ENCODE measurements at places on chromosomes 3 and 15. TPM values are rescaled to one million over a fixed set of nuclear protein-coding genes. Genes with fewer than 3 reads are reported as not detected.

DNA sequence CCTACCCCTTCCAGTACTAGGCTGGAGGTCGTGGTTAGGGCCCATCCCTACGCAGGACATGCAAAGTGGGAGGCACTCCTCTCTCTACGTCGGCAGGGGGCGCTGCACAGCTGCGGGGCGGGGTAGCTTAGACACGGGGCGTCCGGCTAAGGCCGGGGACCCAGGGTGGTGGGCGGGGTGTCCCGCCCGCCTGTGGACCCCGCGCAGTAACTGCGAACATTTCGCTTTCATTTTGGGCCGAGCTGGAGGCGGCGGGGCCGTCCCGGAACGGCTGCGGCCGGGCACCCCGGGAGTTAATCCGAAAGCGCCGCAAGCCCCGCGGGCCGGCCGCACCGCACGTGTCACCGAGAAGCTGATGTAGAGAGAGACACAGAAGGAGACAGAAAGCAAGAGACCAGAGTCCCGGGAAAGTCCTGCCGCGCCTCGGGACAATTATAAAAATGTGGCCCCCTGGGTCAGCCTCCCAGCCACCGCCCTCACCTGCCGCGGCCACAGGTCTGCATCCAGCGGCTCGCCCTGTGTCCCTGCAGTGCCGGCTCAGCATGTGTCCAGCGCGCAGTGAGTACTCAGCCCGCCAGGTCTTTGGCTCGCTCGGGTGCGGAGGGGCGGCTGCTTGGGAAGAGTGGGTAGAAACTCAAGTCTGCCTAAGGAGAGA lies at the start of gene IL12A:
Gene IL12A, plus strand, starts transcription at position 219 of the 655 bp plus-strand sequence.
- peak; percentile 83 for DNase-seq
- no peak within 1 kb of the TSS for H3K27ac ChIP-seq
- peaks cover 12% of the 10 kb centered on the region for H3K4me1 ChIP-seq
- H3K36me3 ChIP-seq, result no peaks in the 10 kb centered on the region

- no peaks in the 10 kb centered on the region for H3K36me3 ChIP-seq
- no peak for DNase-seq
- H3K4me1 ChIP-seq, result no peaks in the 10 kb centered on the region
- H3K4me3 ChIP-seq, result no peak overlapping the region
Measured at GRCh38 chr3:190070622-190071347, 49.9 kb downstream of the P3H2 start.

DNA sequence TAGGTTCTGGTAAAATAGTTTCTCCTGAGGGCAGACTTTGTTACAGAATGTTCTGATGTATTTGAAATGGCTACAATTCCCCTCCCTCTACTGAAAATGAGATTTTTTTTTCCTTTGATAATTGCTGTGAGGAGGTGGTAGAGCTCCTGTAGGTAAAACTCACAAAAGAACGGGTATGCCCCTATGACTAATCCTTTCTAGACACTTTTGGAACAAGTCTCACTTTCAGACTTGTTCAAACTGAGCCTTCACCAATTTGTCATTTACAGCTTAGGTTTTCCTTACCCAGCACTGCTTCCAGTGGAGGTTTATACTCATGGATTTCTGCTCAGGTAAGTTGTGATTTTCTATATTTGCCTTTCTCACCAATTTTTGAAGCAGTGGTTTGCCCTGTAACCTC lies 115.6 kb downstream of the NLGN1 start:
- H3K36me3 ChIP-seq, result no peaks in the 10 kb centered on the region
- H3K4me1 ChIP-seq, result no peaks in the 10 kb centered on the region
- H3K4me3 ChIP-seq, result no peak overlapping the region
- no peak overlapping the region for H3K27ac ChIP-seq
- H3K27me3 ChIP-seq, result no peaks in the 10 kb centered on the region

GRCh38 chr15:32030795-32031194 lies 480 bp downstream of the CHRNA7 start:
- H3K27me3 ChIP-seq, result peaks cover 80% of the 10 kb centered on the region
- H3K27ac ChIP-seq, result no peak overlapping the region
- peak overlapping the region; percentile 22 for H3K4me3 ChIP-seq
- H3K36me3 ChIP-seq, result no peaks in the 10 kb centered on the region
- no peak for DNase-seq

- peaks cover 5% of the 10 kb centered on the region for H3K4me1 ChIP-seq
- no peak overlapping the region for H3K4me3 ChIP-seq
- H3K27ac ChIP-seq, result no peak overlapping the region
- H3K27me3 ChIP-seq, result peaks cover 2% of the 10 kb centered on the region
Measured at GRCh38 chr15:62823561-62823960, 219.0 kb upstream of the TPM1 start.

- H3K4me3 ChIP-seq, result no peak overlapping the region
- DNase-seq, result no peak
- H3K36me3 ChIP-seq, result no peaks in the 10 kb centered on the region
- H3K27me3 ChIP-seq, result peaks cover 39% of the 10 kb centered on the region
Measured at GRCh38 chr15:40516322-40516721, 45.5 kb downstream of the CHST14 start.

GRCh38 chr3:125602752-125603649 lies 7.7 kb upstream of the OSBPL11 start:
- no peaks in the 10 kb centered on the region for H3K4me1 ChIP-seq
- no peak overlapping the region for H3K27ac ChIP-seq
- H3K36me3 ChIP-seq, result no peaks in the 10 kb centered on the region
- H3K4me3 ChIP-seq, result no peak overlapping the region
- H3K27me3 ChIP-seq, result peaks cover 7% of the 10 kb centered on the region

The MAGI1 gene
- total RNA-seq, result not detected

The ITPKA gene
- not detected for total RNA-seq

The RLBP1 gene
- total RNA-seq, result not detected

Data from activated naive CD8-positive, alpha-beta T cell treated with anti-CD3 and anti-CD28 coated beads, Interleukin-2, amount 10 ng/mL, durations not matched to agents 7 days and 5 days (primary cell).